Stimulated activated CD8-positive, alpha-beta memory T cell treated with anti-CD3 and anti-CD28 coated beads, Interleukin-4, amount 100 ng/mL, for 1 hour (primary cell): ENCODE measurements at places on chromosomes 1 and 21.

- DNase-seq = no peak
Measured at GRCh38 chr1:84166797-84167196, 22.7 kb downstream of the PRKACB start.

GRCh38 chr1:161162806-161163205, 3.4 kb upstream of the PPOX start:
- DNase-seq = no peak

DNA sequence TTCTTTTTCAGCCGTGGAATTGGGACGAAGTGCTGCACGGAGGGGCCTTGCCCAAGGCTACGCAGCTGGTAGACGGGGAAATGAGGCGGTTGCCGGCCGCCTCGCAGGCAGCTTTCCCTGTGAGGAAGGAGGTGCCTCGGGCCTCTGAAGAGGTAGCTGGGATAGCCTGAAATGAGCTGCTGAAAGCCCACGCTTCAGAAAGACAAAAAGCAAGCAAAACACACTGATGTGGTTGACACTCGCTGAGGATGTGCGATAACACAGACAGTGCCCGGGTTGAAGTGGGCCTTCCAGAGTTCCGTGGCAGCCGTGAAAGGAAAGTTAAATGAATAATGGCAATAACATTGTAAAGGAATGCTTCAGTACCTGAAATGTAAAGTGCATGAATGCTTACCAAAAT, 47.2 kb downstream of the S1PR1 start:
- peak; percentile 14 for DNase-seq

- no peak for DNase-seq
Measured at GRCh38 chr1:53593758-53594380, 134.7 kb downstream of the DMRTB1 start.

DNA sequence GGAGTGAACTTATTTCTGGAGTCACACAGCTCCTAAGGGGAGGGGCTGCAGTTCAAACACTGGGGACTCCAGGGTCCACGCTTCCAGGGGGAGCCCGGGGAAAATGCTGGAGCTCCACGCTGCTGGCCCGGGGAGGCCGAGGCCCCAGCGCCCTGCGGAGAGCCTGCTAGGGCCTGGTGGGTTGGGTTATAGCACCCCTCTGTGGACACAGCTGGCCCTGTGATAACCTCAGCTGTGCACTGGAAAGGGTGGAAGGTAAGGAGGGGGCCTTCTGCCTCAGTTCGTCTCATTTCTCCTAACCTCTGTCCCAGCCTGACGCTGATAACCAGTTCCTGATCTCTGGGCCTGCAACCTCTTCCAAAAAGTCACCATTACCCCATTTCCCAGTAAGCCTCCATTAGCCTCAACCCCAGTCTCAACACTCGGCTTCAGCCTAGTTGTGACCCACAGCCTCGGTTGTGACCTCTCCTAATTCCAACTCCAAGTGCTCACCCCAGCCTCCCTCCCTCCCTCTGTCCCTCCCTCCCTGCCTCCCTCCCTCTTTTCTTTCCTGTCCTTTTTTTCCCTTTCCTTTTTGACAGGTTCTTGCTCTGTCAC, 7.1 kb downstream of the NBL1 start:
- no peak for DNase-seq

DNA sequence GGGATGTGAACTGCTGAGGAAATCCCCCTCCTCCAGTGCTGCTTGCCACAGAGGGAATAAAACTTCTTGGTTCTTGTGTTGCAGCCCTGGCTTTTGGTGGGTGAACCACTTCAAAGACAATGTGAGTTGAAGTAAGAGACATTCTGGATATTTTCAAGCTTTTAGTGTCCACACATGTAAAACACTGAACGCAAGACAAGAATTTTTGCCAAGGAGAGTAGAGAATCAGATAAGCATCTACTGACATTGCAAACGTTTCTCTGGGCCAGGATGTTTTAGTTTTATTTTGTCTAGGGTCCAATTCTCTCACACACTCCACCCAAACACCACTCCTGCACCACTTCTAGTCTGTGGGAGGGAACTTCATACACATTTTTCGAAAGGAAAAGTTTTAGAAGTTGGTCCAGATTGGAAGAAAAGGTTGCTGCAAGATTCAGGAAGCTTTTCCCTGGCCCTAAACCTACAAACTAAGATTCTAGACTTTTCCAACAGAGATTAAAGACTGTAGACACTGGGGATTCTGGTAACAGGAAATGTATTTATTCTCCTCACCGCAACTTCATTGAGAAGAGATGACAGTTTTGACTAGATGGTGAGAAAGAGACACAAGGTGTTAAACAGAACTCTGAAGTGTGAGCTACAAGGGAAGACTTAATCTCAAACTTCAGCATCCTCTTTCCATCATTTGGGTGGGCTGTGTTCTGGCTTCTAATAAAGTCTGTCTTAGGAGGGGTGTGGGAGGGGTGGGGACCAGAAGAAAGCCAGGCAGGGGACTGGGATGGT, 16.1 kb downstream of the FASLG start:
- no peak for DNase-seq

DNA sequence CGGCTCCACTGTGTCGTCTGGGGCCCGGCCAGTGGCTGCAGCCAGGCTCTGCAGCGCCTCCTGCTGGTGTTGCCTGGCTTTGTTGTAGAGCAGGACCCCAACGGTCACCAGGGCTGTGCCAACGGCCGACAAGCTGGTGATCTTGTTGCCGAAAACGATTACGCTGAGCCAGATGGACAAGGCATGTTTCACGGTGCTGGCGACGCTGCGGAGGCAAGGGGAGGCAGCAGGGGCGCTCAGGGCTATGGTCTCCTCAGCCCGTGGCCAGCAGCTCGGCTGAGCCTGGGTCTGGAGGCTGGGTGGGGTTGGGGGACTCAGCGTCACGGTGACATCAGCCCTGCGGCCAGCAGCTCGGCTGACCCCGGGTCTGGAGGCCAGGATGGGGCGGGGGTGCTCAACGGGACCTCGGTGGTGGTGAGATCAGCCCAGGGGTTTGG, 7.0 kb upstream of the CDK11B start:
- DNase-seq = no peak

DNA sequence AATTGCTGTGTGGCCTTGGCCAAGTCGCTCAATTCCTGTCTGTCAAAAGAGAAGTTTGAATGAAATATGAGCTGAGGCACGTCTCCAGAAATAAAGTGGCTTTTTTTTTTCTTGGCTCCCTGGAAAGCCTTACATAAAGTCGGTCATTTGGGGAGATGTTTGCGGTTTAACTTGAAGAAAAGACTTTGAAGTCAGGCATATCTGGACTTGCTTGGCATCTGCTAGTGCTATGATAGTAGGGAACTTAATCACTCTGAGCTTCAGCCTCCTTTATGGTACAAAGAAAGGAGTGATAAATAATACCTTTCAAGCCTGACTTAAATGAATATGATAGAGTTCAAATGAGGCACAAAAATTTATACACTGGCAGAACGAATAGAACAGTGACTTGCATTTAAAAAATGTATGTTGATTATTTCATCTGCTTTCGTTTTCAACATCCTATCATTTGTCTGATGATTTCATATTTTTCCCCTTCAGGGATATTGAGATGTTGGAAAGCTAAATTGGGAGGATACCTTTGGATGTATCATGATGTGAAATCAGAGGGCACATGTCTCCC, 60.2 kb downstream of the FASLG start:
- no peak for DNase-seq
